ENCODE measurements at places on chromosomes 16 and 17. TPM values are rescaled to one million over a fixed set of nuclear protein-coding genes. Genes with fewer than 3 reads are reported as not detected.
A peak's percentile ranks its signal among the peaks of the same experiment; 100 is the strongest.

GRCh38 chr17:66462010-66462409 is 159.6 kb downstream of the PRKCA start:
- ATAC-seq = no peak

GRCh38 chr16:85687651-85688471 is 893 bp downstream of the GINS2 start:
- ATAC-seq = no peak

GRCh38 chr16:23371368-23371767 is 69.3 kb downstream of the SCNN1B start:
- no peak for ATAC-seq

DNA sequence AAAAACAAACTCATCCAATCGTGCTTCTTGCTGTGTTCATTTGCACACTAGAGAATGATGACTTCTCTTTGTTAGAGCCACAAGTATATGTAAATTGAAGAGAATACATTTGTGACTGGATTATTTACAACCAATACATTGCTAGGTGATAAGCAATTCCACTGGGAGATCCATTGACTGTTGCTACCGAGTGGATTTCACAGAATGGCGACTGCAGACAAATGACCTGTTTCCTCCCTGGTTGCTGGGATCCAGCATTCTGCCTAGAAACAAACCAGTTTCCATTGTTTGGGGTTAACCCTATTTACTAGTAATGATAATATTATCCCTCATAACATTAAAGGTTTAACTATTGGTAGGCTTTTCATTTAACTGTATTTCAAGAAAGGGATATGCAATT is 36.9 kb upstream of the CPHXL start:
- ATAC-seq = no peak

DNA sequence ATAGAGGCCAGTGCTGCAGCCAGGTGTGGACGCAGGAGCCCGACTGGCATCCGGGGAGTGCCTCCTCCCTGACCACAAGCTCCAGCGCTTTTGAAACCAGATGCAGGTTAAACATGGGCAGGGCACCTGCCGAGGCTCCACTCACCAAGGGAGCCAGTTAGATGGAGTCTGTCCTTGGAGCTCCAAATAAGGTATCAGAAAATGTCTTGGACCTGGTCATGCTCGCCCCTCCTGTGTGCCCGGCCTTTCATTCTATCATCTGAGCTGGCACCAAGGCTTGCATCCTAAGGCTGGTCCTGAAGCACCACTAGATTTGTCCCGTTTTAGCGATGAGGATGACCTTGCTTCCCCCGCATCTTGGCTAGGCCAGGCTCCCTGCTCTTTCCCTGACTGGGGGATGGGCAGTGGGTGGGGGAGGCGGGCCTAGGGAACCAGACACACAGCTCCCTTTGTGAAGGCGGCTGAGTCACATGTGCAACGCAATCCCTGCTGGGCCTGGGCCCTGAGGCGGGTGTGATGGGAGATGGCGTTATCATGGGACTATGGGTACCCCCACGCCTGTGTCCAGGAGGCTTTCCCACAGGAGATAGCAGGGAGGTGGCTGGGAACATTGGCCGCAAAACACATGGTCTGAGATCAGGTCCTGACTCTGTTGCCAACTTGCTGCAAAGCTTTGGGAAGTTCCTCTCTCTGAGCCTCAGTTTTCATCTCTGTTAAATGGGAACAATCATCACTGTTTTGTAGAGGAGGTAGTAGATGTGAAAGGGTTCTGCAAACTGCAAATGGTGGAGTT is 5.0 kb upstream of the ADGRG1 start:
- ATAC-seq = no peak

DNA sequence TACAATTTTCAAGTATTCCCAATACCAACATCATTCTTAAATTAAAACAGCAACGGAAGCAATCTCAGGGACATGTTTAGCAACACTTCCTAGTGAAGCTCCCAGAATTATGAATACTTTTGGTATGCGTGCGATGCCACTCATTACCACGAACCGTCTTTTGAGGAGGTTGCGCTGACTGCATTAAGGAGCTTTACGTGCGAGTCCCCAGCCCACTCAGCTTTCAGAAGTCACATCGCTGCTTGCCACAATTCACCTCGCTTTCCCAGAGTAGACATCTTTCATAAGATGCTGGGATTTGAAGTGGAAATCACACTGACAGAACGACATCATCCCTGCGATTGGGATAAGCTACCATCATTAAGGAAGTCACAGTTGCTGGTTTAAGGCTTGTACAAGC is 441.6 kb upstream of the HSBP1 start:
- no peak for ATAC-seq

- no peak for ATAC-seq
Observed at GRCh38 chr16:19882646-19883045, 2.0 kb downstream of the GPRC5B start.

- no peak for ATAC-seq
Observed at GRCh38 chr16:65342231-65342866, 220.5 kb upstream of the CDH11 start.

GRCh38 chr17:28379814-28380801 is 8.6 kb downstream of the SARM1 start:
- no peak for ATAC-seq

GRCh38 chr17:68532826-68533225 is 20.6 kb downstream of the PRKAR1A start:
- ATAC-seq = no peak

DNA sequence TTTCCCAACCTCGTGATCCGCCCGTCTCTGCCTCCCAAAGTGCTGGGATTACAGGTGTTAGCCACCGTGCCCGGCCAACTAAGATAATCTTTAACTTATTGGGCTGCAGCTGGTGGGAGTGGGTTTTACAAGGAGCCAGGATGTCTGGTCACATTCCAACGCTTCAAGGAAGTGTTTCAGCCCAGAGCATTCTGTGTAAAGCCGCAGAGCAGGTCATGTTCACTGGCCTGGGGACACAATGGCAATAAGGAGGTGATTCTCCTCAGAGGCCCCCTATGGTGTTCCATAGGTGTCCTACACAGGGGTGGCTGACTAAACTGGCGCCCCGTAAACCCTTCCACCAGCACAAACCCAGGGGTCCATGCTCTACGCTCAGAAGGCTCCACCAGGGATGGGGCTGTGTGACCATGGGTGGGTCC is 1.2 kb downstream of the QPRT start:
- no peak for ATAC-seq

DNA sequence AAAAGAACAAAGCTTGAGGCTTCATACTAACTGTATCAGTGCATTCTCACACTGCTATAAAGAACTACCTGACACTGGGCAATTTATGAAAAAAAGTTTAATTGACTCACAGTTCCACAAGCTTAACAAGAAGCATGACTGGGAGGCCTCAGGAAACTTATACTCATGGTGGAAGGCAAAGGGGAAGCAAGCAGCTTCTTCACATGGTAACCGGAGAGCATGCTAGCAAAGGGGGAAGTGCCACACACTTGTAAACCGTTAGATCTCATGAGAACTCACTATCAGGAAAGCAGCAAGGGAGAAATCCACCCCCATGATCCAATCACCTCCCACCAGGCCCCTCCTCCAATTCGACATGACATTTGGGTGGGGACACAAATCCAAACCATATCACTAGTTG is 25.3 kb downstream of the CTRB2 start:
- ATAC-seq = no peak

- no peak for ATAC-seq
Observed at GRCh38 chr17:71600137-71600789, 520.6 kb upstream of the SOX9 start.

DNA sequence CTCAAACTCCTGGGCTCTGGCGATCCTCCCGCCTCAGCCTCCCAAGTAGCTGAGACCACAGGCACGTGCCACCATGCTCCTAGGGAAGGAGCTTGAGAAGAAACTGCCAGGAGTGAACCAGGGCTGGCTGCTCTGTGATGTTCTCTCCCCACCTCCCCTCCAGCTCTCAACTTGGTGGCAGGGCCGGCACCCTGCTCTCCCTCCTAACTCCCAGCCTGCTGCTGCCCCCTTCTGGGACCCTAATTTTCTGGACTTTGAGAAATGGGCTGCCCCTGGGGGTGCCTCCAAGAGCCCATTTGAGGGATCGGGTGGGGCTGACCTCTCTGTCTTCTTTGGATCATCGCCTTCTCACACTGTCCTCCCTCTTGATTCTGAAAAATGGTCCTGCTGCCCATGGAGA is 14.9 kb upstream of the STAT3 start:
- ATAC-seq = peak; percentile 70

DNA sequence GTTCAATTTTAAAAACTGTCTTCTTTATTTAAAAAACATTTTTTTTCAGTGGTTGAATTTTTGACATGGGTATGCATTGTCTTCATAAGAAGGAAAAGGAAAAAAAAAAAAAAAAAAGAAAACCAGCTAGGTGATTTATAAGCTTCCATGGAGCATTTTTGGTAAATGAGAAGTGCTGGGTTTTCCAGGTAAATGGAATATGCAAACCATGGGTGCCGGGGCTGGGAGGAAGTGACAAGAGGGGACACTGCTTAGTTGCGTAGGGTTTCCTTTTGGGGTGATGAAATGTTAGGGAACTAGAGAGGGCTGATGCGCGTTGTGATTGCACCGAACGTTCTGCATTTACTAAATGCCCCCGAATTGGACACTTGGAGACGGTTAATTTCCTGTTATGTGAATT is 217.4 kb upstream of the FOXF1 start:
- ATAC-seq = no peak

The IRX3 gene
- total RNA-seq = not detected

The NUFIP2 gene
- 61.6 TPM for total RNA-seq

The TELO2 gene
- total RNA-seq = 49.2 TPM

The KRTAP3-1 gene
- total RNA-seq = not detected

The EFCAB5 gene
- total RNA-seq = 1.1 TPM

The HEXIM2 gene
- total RNA-seq = 8.5 TPM

The CD300LB gene
- total RNA-seq = not detected

The NPIPA2 gene
- total RNA-seq = 2.4 TPM

The SHISA9 gene
- 0.08 TPM for total RNA-seq

The PPP1R27 gene
- total RNA-seq = not detected

All from activated T-helper 17 cell treated with anti-CD3 and anti-CD28 coated beads, Interleukin-2, amount 50 U/mL, for 72 hours (primary cell).